ENCODE measurements at places on chromosomes 1 and 21.

GRCh38 chr1:222728746-222729145, 8.3 kb upstream of the FAM177B start:
- DNase-seq, result no peak

- no peak for DNase-seq
Measured at GRCh38 chr21:44423312-44423821, 31.9 kb upstream of the LRRC3 start.

- peak; percentile 24 for DNase-seq
Measured at GRCh38 chr1:16318555-16318954, 33.7 kb downstream of the FBXO42 start.

GRCh38 chr1:19465123-19465522, 20.2 kb downstream of the CAPZB start:
- no peak for DNase-seq

- no peak for DNase-seq
Measured at GRCh38 chr1:205915354-205915990, 27.8 kb downstream of the SLC26A9 start.

DNA sequence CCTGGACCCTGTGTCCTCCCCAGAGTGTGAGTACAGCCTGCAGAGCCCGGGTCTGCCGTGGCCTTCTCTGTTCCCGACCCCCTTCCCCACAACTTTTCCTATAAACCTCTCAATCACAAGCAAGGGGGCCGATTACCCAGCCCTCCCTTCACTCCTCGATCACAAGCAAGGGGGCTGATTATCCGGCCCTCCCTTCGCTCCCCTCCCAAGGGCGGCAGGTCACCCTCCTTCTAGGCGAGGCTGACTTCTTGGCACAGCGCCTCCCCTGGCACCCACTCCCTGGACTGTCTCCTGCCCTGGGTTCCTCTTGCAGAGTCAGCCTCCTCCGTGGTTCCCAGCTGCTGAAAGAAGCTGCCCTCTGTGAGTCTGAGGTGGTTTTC, 12.3 kb upstream of the LDLRAP1 start:
- no peak for DNase-seq

DNA sequence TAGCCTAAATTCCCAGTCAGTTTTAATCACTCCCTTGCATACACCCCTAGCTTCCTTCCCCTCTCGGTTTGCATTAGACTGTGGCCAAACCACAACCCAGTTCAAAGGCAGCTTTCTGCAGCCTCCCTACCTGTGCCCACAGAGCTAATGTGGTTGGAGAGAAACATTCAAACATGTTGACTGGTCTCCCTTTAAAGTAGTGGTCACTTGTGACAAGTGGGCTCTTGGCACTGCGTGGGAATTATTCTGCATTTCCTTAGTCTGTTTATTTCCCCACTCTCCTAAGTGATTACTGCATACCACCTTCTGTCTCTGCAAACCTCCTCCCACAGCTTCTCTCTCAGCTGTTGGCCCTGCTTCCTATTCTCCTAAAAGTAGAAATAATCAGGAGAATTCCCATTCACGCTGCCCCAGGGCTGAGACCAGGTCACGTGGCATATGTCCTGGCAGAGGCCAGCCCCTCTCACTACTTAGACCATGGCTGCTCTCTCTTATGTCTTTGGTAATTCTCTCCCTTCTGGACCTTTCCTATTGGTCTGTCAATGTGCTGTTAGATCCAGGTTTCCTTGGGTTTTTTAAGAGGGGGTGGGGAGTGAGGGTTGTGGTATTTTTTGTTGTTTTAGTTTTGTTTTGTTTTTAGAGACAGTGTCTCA, 38.4 kb upstream of the CD101 start:
- no peak for DNase-seq

DNA sequence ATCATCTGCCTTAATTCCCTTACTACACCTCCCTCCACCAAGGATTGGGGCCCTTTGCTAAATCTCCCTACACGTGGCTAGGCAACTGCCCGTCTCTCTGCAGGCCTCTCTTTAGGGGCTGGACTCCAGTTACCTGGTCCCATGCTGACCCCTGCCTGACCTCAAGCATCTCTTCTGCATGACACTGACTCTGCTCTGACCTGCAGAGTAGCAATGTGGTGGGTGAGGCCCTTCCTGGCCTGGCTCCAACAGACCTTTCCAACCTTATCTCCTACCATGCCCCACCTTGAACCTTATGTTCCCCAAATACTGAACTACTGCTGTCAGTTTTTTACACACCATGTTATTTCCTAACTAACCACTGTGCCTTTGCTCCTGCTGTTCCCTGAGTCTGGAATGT, 45.9 kb upstream of the EPS15 start:
- no peak for DNase-seq

DNA sequence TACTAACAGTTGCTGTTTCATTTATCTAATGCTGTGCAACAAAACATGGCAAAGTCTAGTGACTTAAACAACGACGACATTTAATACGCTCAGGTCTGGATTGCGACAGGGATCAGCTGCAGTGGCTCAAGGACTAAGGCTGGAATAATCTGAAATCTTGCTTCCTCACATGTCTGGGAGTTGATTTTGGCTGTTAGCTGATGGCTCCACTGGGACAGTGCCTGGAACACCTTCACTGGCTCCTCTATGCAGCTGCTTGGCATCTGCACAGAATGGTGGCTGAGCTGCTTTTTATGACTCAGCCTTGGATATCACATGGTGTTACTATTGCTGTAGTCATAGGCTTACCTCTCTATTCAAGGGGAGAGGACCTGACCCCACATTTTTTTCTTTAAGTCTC, 24.0 kb upstream of the BTG3 start:
- DNase-seq, result peak; percentile 47

DNA sequence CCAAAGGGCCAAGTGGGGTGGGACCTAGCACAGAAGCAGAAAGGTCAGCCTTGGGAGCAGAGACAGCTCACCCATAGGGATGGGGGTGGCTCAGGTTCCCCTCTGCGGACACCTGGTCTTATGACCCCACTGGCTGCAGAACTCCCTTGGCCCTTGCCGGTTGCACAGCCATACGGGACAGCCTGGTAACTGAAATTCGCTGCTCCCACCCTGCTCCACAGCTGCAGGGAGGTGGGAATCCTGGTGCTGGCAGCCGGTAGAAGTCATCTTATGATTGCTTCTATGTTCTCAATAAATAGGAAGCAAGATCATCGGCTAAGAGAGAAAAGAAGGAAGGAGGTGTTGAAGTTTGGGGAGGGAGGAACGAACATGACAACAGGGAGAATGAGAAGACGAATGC, 64.1 kb downstream of the HLCS start:
- no peak for DNase-seq

DNA sequence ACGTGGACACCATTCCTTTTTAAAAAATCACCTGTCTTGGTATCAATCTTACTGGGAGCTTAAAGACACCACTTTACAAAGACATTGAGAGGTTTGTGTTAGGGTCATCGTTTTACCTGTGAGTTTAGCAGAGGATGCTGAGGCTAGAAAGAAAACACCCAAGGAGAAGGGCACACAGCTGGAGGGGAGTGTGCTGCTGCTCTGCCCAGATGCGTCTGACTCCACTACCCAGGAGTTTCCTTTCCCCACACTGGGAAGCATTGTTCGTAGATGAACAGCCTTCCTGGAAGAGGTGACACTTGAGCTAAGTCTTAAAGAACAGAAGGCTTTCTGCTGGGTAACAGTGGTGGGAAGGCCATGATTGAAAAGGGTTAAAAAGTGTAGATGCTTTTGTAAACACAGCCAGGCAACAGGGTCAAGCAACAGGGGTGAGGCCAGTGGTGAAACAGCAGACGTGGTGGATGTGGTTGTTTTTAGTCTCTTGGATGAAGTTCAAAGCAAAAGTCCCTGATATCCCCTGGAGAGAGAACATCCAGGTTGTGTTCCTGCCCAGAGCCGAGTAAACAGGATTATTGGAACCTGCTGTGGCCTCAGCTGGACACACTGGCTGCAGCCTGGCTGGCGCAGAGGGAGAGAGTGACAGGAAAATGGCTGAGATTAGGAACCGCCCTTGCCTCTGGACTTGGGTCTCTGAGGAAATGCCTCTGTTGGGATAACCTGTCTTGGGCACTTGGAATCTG, 198.6 kb upstream of the JUN start:
- DNase-seq, result no peak

- DNase-seq, result no peak
Measured at GRCh38 chr1:243799908-243800307, 50.1 kb downstream of the AKT3 start.

DNA sequence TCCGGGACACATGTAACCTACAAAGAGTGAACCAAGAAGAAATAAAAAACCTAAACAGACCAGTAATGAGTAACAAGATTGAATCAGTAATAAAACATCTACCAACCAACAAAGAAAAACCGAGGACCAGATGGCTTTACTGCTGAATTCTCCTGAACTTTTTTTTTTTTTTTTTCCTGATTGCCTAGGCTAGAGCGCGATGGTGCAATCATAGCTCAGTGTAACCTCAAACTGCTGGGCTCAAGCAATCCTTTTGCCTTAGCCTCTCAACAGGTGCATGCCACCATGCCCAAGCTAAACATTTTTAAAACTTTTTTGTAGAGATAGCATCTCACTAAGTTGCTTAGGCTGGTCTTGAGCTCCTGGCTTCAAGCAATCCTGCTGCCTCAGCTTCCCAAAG, 11.2 kb upstream of the FGGY start:
- no peak for DNase-seq

- DNase-seq, result peak; percentile 61
Measured at GRCh38 chr21:34889320-34889675, 159.8 kb downstream of the RUNX1 start.

DNA sequence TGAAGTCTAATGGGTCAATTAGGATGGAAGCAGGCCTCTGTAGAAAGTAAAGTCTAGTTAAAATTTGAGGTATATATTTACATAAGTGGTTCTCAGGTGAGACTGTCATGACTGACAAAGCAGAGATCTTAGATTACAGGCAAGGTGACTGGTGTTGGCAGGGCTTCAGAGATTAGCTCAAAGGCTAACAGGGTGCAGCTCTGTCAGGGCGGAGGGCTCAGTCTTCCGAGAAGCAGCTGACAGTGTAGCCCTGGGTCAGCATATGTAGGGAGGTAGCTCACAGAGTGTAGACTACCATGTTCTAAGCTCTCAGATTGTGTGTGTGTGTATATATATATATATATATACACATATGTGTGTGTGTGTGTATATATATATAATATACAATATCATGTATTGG, 54.7 kb downstream of the RBM11 start:
- no peak for DNase-seq

DNA sequence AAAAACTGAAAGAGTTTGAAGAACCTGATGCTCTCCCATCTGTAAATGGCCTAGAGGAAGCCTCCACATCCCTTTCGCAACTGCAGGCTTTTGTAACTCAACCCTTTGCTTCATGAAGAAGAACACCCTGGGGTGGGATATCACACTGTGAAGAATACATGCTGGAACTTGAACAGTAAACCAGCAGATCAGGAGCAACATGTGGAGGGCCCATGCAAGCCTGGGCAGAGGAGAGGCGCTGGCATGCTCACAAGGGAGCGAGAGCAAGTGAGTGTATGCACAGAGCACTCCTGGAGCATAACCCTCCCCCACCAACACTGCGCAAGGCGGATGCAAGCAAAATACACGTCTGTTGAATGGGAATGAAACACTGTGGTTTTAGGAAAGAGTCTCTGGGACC, 24.6 kb upstream of the SPAG17 start:
- DNase-seq, result no peak

GRCh38 chr1:14977338-14977931, 176.1 kb upstream of the TMEM51 start:
- no peak for DNase-seq

- DNase-seq, result no peak
Measured at GRCh38 chr1:21302747-21303715, 12.8 kb upstream of the ECE1 start.

DNA sequence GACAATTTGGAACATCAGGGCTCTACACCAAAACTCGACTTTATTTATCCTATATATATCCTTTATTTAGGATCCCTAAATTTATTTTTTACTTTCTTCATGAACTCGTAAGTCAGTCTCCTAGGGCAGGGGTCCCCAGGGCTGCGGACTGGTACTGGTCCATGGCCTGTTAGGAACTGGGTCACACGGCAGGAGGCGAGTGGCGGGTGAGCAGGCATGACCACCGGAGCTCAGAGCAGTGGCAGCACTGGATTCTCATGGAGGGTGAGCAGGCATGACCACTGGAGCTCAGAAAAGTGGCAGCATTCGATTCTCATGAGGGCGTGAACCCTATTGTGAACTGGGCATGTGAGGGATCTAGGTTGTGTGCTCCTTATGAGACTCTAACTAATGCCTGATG, 427.0 kb downstream of the SMYD3 start:
- no peak for DNase-seq

- DNase-seq, result peak; percentile 28
Measured at GRCh38 chr1:100322436-100323211, 29.7 kb upstream of the CDC14A start.

DNA sequence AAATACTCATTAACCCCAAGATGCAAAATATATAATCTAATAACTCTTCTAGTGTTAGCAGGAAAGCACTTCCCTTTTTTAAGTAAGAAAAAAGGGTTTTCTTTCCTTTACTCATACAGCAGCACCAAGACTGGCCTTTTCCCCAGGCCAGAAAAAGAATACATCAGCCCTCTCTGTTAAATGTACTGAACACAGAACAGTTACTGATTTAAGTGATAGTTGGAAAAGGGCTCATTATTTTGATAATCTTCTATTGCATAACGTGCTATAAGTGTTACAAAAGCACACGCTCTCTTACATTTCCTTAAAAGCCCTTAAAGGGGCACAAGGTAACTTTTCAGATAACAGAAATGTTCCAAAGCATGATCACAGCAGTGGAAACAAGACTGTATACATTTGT, 142.9 kb downstream of the TIAM1 start:
- no peak for DNase-seq

DNA sequence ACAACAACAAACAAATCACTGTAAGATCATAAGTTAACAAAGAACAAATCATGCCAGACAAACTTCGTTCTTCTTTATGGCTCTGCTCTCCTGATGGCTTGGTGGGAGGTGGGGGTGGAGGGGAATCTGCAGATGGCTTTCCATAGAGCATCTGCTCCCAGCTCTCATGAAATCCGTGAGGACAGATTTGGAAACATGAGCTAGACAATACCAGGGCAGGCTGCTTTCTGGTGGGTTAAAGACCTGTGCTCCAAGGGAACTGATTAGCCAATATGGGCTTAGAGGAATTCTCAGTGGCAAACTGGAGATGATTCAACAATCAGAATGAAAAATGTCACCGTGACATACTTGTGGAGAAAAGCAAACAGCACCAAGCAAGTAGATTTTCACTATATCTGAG, 69.4 kb upstream of the TLR5 start:
- peak; percentile 14 for DNase-seq

- no peak for DNase-seq
Measured at GRCh38 chr1:89589515-89589914, 43.4 kb upstream of the LRRC8C start.

- DNase-seq, result no peak
Measured at GRCh38 chr1:150151291-150152181, 1.8 kb downstream of the PLEKHO1 start.
